Tongue (tissue), 3 donors: ENCODE measurements at places on chromosomes 12 and 14. TPM values are rescaled to one million over a fixed set of nuclear protein-coding genes. Genes with fewer than 3 reads are reported as not detected.

The RNASE2 gene
- 0.82 TPM for total RNA-seq

The SLC38A4 gene
- total RNA-seq = 12.0 TPM

The CCDC175 gene
- not detected for total RNA-seq

The GLIPR1L2 gene
- total RNA-seq = 2.8 TPM

The DIO3 gene
- total RNA-seq = 8.3 TPM

The RNASE7 gene
- 1.2 TPM for total RNA-seq

The ADAM20 gene
- 5.0 TPM for total RNA-seq

The PPP4R3A gene
- 108 TPM for total RNA-seq
